Daoy (cell line): ENCODE measurements at places on chromosomes 11 and 22. TPM values are rescaled to one million over a fixed set of nuclear protein-coding genes. Genes with fewer than 3 reads are reported as not detected.
A peak's percentile ranks its signal among the peaks of the same experiment; 100 is the strongest.

- DNase-seq: no peak
Observed at GRCh38 chr22:36258701-36259614, 6.0 kb downstream of the APOL1 start.

DNA sequence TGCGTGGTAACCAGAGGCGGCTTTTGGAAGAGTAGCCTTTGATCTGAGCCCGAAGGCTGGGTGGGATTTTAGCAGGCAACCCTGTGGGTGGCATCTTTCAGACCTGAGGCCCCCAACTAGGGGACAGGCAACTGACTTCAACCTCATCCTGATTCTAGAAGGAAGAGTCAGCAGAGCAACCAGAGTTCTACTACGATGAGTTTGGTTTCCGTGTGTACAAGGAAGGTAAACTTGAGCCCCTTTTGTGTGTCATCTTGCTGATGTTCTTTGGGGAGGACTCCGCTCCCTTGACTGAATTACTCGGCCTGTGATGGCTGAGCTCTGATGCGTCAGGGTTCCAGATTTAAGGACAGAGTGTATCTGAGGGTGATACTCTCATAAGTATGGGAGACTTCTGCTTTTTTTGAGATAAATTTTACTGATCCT lies 31.6 kb downstream of the SGSM3 start:
- DNase-seq: no peak

DNA sequence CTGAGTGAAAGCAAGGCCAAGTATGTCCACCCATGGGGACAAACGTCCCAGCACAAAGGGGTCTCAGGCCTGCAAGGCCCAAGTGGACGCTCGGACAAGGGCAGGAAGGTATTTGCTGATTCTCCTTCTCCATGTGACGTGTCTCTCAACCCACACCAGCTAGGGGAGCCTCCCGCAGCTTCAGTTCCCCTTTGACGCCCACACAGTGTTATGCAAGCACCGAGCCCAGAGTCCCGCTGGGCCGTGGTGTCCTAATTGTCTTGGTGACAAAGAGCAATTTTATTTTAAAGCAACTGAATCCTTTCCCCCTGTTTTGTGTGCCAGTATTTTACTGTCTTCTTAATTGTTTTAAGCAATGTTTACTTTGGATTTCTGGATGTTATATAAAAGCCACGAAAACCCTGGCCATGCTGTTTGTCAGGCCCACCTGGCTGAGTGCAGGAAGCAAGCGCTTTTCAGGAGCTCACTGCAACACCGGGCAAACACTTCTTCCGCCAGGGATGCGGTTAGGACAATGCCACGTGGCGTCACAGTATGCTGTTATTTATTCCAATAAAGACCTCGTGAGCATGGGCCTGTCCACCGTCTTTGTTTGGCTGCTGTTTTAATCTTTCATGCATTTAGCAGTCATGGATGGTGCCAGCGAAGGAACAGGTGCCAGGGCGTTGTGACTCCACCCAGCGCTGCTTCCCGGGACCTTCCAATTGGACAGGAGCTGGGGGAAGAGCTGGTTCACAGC lies 8.2 kb upstream of the PARVG start:
- DNase-seq: no peak

DNA sequence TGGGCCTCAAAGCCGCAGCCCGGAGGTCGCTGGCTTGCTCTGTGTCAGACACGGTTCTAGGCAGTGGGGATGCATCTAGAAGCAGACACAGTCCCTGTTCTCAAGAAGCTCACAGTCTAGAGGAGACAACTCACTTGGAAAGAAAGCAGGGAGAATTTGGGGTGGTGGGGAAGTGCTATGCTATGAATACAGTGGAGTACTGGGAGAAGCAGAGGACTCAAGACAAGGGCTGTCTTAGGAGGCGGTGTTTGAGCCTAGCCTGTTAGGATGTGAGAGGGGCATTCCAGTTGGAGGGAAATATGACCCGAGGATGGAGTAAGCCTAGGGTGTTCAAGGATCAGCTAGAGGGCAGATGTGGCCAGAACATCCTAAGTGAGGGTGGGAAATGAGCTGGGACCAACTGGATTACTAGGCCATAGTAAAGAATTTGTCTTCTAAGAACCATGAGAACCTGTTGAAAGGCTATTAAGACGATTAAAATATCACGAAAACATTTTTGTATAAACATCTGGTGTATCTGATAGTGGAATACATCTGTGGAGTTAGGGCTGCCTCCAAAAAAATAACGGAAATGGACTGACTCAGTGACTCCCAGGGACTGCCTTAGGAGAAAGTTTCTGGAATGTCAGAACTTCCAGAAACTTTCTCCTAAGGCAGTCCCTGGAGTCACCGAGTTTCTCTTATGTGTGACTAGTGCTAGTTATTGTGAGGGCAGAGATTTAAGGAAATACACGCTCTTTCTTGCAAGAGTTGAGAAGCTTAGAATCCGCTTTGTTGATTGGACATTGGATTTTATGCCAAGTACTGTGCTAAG lies 1.1 kb upstream of the PITPNB start:
- DNase-seq: peak; percentile 48

DNA sequence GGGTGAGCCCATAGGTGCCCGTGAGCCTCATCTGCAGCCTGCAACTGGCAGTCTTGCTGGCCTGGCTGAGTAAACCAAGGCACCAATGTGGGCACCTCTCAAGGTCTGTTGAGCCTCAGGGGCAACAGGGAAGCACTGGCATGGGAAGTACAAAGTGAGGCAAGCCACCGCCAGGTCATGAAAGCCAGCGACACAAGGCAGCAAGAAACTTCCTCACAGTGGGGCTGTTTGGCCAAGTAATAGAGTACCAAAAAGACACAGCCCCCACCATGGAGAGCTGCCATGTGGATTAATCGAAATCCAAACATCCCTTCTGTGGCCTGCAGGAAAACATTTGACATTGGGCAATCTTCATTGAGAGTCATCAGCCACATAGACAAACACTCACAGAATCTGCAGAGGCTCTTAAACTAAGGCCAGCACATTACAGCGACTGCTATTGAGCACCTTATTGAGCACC lies 43.6 kb upstream of the FIBIN start:
- peak; percentile 24 for DNase-seq

GRCh38 chr11:119030029-119030328 lies 698 bp downstream of the SLC37A4 start:
- DNase-seq: no peak

DNA sequence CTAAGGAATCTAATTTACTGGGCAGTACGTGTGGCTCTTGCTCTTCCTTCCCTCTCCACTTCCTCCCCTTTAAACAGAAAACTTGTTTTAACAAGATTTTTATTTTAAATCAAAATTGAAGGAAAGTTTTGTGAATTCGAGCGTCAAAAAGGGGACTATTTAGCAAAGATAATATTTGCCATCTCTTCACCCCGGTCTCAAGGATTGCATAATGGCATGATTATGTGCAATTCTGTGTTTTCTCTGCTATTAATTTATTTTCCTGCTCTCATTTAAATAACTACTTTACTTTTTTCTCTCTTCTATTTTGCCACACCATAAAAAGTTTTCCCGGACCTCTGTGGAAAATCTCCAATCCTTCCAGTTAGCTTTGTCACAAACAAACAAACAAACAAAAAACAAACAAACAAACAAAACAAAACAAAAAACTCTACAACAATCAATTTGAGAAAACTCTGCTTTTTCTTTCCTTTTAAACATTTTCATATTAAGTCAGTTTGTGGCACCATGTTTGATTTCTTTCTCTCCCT lies 10.2 kb upstream of the PAX6 start:
- no peak for DNase-seq

NAALADL1 gene
- total RNA-seq: not detected in 2 replicates

DNA sequence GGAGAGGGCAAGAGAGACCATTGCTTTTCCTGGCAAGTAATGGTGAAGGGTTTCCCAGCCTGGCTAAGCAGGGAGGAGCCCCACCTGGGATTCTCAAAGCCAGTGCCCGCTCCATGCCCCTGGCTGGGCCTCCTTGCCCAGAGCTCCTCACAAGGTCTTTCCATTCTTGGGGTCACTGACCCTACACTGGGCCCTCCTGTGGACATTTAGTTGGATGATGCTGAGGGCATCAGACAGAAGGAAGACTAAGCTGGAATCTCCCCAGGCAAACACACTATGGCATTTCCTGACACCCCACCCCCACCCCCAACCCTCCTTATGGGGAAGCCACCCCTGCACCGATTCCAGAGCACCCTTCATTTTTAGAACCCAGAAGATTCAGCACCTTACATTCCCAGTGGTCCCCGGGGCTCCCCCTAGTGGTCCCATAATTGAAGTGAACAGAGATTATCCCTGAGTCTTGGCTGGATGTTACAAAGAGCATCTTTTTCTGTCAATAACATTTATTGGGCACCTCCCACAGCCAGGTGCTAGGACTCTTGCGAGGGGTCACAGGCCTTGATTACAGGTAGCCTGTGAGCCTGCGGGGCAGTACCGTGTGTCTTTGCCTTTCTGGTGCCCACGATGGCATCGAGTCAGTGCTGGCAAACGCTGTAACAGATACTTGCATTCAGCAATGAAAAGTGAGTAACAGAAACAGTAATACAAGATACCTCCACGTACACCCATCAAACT lies 548.5 kb downstream of the BUD13 start:
- DNase-seq: peak; percentile 33

GRCh38 chr11:23730307-23730998 lies 766.4 kb upstream of the LUZP2 start:
- peak; percentile 0 for DNase-seq

- DNase-seq: peak; percentile 79
Observed at GRCh38 chr11:1401656-1402221, 12.0 kb downstream of the BRSK2 start.

DNA sequence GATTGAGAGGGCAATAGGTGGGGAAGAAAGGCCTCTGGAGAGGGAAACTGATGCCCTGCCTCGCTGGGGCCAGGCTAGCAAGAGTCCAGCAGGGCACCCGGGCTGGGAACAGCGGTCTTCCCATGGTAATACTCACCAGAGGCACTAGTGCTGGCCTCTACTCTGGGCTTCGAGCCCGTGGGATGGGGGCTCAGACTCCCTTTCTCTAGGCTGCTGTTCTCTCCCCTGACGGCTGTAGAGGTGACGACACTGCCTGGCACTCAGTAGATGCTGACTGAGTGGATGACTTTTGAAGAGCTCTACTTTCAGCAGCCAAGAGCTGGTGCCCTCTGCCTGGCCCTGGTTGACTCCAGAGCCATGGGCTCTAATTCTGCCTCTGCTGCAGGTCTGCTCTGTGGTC lies 818 bp upstream of the C1QTNF4 start:
- DNase-seq: no peak

SCT gene
- total RNA-seq: not detected in 2 replicates

- DNase-seq: no peak
Observed at GRCh38 chr11:109422870-109423465, 978 bp downstream of the C11orf87 start.

- no peak for DNase-seq
Observed at GRCh38 chr22:34297536-34298120, 377.4 kb upstream of the LARGE1 start.

DNA sequence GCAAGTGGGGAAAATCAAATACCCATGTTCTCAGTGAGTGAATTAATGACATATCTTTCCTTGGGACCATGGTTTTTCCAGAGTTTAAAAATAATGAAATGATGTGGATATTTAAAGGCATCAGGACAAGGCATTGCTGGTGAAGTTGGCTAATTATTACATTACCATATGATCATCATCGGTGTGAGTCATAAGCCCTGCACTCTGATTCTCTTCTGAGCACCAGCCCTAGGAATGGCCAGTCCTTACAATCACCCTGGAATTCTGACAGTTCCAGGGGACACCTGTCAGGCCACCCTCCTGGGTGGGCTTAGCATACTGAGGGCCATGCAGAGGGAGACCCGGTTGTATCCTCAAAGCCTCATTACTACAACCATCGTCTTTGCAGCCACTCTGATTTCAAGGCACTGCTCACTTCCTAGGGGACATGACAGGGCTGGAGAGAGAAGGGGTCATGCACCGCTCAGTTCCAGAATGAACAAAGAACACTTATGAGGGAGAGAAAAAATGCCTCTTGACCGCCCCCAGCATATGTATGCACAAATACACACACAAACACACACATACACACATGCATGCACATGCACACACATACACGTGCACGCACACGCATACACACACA lies 365.0 kb downstream of the MIAT start:
- peak; percentile 13 for DNase-seq

MUC5AC gene
- not detected in 2 replicates for total RNA-seq

APOBEC3C gene
- total RNA-seq: 1.2 and 2.7 TPM in 2 replicates

CRYBA4 gene
- total RNA-seq: not detected in 2 replicates

DNA sequence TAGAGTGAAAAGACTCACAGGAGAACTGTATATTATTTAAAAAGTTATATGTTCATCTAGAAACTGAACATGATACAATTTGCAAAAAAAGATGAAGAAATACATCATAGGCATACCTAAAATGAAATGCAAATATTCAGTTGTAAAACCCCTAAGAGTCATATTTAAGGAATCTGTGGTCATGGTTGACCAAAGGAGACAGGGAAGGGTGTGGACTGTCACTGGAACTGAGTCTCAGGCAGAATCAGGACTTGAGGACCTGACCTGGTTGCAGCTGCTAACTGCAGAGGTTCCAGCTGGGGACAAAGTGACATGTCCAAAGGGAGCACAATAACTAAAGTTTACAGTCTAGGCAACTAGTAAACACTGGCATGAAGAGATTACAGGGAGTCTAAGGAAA lies 211.3 kb upstream of the RAG2 start:
- DNase-seq: no peak

DNA sequence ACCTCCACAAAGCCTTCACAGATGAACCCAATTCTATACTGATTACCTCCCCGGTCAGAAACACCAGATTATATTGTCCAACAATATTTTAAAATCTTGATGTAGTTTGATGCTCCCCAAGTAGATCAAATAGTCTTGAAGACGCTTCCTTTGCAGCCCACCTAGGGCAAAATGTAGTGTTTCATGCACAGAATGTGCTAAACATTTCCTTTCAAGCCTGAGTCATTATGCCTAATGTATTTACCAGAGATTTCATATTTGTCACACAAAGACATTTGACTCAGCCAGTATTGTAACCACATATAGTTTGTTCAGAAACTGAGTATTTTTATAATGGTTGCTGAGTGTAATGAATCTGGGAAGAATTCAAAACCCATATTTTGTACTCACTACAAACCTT lies 1396.8 kb downstream of the LRRC4C start:
- DNase-seq: no peak

DNA sequence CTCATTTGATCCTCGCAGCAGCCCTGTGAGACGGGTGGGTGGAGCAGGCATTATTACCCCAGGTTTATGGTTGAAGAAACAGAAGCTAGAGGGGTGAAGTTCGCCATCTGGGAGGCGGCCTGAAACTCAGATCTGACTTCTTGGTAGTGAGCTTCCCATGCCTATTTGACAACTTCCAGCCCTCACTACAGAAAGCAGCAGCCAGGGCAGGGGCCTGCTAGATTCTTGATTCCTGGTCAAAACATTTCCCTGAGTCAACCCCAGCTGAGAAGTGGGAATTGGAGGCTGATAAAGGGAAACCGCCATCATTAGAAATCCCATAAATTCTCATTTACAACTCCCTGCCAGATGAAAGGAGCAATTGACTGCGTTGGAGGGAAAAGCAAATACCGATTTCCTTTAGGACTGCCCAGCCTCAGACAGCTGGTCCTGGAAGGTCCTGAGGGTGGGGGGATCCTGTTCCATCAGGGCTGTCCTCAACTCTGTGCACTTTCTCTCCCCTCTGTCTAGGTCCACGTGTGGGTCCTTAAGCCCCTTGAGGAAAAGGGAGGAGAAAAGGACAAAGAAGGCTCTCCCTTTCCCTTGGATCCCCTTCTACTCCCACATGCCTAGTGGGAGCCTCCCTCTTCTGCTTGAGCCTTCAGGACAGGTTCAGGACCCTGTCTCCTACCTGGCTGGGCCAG lies 10.2 kb upstream of the NECTIN1 start:
- DNase-seq: no peak

OR10S1 gene
- not detected in 2 replicates for total RNA-seq

GRCh38 chr11:134573857-134574256 lies 161.8 kb upstream of the B3GAT1 start:
- no peak for DNase-seq

CD3D gene
- 0.51 TPM in 1 of 2 replicates, not detected in the other for total RNA-seq
